ENCODE measurements at places on chromosomes 1 and 21.

DNA sequence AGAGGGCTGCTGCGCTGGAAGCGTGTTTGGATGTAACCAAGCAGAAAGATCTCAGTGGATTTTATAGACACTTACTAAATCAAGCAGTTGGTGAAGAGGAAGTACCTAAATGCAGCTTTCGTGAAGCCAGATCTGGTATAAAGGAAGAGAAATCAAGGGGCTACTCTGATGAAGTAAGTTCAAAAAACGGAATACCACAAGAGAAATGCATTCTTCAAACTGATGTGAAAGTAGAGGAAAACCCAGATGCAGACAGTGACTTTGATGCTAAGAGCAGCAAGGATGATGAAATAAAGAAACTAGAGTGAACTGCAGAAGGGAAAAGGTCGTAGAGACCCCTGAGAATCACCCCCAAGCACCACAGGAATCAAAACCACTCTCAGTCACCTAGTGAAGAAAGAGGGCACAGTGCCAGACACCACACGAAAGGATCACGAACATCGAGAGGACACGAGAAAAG lies 40.8 kb upstream of the NEXN start:
- DNase-seq = no peak

DNA sequence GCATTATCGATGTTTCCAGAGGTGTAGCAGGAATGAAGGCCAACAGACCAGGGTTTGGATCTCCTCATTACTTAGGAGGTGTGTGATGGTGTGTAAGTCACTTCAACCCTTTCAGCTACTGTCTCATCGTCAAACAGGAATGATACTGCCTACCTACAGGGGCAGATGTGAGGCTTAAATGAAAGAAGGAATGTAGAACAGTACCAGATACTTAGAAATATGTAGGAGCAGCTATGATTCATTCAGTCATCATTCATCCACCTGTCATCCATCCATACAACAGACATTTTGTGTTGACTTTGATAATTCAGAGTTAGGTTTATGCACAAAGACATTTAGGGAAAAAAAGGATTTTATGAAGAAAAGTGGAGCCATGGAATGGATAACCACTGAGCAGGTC lies 486.9 kb upstream of the DAB1 start:
- no peak for DNase-seq

DNA sequence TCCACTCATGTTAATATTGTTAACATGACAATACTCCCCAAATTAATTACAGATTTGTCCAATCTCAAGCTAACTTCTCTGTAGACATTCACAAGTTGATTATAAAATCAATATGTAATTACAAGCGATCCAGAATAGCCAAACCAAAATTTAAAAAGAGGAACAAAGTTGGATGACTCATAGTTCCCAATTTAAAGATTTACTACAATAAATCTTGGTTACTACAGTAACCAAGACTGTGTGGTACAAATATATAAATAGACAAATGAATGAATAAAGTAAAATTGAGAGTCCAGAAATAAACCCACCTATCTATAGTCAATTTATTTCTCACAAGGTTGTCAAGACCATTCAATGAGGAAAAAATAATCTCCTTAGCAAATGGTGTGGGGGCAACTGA lies 7.1 kb upstream of the KRTAP10-4 start:
- DNase-seq = no peak

- no peak for DNase-seq
Observed at GRCh38 chr1:20508411-20508771, 440 bp upstream of the MUL1 start.

GRCh38 chr1:39761557-39762260 lies 9.4 kb downstream of the OXCT2 start:
- no peak for DNase-seq

GRCh38 chr1:236608930-236609726 lies 4.8 kb upstream of the HEATR1 start:
- peak; percentile 79 for DNase-seq

GRCh38 chr1:44842862-44843655 lies at the start of gene PTCH2:
TSS of gene PTCH2 (minus strand) at chr1:44843253. CDS start at chr1:44842932, 321 bp downstream.
- DNase-seq = peak; percentile 98

DNA sequence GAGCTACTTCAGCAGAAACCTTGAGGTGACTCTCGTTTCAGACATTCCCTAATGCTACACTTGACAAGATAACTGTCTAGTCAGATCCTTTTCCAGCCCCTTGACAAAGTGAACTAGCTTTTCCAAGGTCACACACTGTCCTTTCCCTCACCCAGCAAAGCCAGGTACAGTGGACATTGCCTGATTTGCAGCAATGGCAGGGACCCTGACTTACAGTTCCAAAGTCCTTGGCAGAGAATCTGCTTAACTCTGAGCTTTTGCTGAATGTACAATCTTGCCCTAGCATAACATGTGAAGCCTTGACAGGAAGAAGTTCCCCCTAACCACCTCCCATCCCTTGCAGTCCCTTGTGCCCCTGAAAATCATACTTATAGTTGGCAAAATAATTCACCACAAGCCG lies 37.1 kb downstream of the HSD3B2 start:
- no peak for DNase-seq

DNA sequence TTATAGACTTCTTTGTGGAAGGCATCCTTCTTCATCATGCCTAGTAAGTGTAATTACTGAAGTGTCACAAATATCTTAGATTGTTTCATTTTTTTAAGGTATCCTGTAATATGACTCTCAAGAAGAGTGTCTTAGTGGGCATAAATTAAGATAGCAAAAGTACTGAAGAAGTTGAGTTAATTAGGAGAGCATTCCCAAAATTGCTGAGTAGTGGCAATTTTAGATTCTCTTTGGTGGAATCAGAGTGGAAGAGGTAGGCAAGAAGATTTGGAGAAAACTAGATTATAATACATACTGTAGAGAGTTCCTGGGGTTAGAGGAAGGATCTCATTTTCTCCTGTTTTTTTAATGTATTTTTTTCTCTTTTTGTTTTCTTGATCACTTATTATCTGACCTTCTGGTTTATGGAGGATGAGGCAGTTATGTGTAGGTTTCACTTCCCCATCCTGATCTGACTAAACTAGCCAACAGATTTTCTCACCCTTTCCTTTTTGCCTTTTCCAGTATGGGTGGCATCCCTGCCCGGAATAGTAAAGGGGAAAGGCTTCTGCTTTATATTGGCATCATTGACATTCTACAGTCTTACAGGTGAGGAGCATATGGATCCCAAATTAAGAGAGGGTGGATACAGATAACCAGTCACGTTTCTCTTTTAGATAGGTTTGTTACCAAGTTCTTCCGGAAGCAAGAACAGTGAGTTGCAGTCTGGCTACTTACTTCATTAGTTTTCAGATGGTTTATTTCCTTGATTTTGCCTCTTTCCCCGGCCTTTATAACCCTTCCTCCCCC lies 16.7 kb upstream of the PSMD4 start:
- DNase-seq = no peak

GRCh38 chr1:176551146-176551545 lies 88.2 kb downstream of the PAPPA2 start:
- peak; percentile 37 for DNase-seq

GRCh38 chr1:150753416-150753815 lies 12.2 kb downstream of the CTSS start:
- DNase-seq = no peak

GRCh38 chr1:245378311-245378722 lies 223.5 kb downstream of the KIF26B start:
- no peak for DNase-seq

DNA sequence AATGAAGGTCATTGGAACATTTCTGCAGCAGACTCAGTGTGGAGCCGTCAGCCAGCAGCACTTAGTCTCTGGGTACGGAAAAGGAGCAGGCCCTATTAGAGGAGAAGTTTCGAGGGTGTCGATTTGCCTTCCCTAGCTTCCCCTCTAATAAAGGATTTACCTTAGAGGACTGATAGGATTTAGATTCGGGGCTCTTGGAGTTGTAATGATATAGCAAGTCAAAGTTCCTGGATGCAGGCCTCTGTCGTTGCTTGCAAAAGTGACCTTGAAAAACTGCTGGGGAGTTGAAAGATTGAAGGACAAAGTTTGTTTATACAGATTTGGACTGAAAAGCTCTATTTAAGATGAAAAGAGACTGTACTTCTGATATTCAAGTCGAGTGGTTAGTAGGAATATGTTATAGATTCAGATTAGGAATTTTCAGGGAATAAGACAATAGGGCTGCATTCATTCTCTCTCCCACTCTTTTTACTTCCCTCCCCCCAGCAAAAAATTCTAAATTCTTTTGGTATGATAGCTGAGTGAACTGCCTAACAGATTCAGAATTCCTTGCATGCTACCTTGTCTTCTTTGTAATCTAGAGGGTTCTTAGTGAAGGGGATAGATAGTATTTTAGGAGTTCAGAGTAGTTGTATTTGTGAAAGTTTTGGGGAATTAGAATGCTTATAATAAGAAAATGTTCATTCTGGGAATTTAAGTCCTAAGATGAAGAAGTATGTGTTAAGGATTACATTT lies 19.2 kb downstream of the NFYC start:
- peak; percentile 67 for DNase-seq

GRCh38 chr1:19798486-19799229 lies 1.1 kb downstream of the TMCO4 start:
- no peak for DNase-seq

DNA sequence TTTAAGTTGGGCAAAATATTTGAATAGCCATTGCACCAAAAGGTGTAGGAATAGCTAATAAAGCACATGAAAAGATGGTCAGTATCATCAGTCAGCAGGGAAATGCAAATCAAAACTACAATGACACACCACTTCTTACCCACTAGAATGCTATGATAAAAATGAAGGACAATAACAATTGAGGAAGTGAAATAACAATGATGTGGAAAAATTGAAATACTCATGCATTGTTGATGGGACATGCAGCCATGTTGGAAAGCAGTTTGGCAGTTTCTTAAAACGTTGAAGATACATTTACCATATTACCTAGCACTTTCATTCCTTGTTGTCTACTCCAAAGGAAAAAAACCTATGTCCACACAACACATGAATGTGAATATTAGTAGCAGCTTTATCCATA lies 28.4 kb downstream of the HSD3B1 start:
- no peak for DNase-seq

DNA sequence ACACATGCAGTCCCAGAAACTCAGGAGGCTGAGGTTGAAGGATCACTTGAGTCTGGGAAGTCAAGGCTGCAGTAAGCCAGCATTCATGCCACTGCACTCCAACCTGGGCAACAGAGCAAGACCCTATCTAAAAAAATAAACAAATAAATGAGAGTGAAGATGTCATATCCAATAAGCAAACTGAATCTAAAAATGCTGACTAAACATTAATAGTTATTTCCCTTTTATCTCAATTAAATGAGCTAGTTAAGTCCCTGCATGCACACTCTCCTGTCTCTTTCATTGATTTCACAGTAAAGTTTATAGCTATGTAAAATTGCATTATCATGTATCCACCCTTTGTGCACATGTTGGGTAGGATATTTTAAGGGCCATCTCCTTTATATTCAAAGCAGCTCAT lies 81.1 kb upstream of the L1TD1 start:
- DNase-seq = no peak

DNA sequence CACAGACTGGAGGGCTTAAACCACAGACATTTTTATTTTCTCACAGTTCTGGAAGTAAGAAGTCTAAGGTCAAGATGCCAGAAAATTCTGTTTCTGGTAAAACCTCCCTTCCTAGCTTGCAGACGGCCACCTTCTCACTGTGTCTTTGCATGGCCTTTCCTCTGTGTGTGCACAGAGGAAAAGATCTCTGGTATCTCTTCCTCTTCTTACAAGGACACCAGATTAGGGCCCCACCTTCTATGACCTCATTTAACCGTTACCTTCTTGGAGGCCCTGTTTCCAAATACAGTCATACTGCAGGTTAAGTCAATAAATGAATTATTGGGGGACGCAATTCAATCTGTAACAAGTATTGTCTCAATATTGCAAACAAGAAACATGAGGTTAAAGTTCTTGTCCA lies 63.0 kb upstream of the PRDX6 start:
- no peak for DNase-seq

DNA sequence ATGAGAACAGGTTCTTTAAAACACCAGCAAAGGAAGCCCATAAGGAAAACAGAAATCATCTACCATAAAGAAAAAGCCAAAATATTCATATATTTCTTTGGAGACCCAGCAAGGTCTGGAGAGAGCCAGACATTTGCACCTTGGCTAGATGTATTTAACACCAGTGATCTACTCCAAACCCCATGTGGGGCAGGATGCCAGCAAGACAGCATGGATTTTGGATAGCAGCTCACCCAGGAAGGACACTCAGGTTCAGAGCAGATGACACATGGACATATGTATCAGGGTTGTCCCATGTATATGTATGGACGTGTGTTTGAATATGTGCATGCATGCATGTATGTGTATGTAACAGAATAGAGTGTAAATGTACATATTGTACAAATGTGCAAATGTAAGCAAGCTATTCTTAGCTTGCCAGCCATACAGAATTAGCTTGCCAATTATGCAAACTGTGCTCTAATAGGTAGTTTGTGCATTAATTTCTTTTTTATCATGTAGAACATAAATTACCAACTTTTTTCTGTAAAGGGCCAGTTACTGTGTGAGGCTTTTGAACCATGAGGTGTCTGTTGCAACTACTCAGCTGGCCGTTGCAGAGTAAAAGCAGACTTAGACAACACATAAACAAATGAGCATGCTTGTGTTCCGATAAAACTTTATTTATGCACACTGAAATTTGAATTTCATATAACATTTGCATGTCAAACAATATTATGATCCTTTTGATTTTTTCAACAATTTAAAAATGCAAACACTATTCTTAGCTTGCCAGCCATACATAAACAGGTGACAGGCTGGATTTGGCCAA lies 73.5 kb upstream of the KAZN start:
- DNase-seq = no peak

- no peak for DNase-seq
Observed at GRCh38 chr1:104018922-104019674, 269.4 kb downstream of the AMY1C start.

- no peak for DNase-seq
Observed at GRCh38 chr1:200899015-200899386, 4.3 kb downstream of the INAVA start.

- DNase-seq = no peak
Observed at GRCh38 chr21:27158967-27159366, 192.1 kb upstream of the ADAMTS5 start.

- no peak for DNase-seq
Observed at GRCh38 chr1:156220226-156220625, 7.4 kb downstream of the PMF1 start.

DNA sequence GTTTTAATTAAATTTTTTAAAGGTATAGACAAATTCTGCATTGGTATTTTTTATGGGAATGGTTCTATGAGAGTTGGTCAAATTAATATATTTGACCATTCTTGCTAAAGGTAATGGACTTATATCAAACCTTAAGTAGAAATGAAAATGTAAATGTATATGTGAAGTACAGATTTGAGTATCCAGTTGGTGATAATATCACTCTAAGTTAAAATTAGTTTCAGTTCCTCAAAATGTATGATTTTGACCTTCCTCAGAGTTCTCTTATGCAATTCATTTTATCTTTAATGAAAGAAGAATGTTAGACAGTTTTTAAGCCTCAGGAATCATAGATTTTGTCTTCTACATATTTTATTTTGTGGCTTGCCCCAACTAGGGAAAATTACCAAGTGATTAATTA lies 1291.5 kb upstream of the B3GALT2 start:
- DNase-seq = no peak

GRCh38 chr1:17494114-17494729 lies 45.3 kb upstream of the ARHGEF10L start:
- peak; percentile 78 for DNase-seq

GRCh38 chr1:234608911-234609690 lies 877 bp downstream of the IRF2BP2 start:
- peak; percentile 62 for DNase-seq
